ENCODE measurements at places on chromosomes 7 and 10.

DNA sequence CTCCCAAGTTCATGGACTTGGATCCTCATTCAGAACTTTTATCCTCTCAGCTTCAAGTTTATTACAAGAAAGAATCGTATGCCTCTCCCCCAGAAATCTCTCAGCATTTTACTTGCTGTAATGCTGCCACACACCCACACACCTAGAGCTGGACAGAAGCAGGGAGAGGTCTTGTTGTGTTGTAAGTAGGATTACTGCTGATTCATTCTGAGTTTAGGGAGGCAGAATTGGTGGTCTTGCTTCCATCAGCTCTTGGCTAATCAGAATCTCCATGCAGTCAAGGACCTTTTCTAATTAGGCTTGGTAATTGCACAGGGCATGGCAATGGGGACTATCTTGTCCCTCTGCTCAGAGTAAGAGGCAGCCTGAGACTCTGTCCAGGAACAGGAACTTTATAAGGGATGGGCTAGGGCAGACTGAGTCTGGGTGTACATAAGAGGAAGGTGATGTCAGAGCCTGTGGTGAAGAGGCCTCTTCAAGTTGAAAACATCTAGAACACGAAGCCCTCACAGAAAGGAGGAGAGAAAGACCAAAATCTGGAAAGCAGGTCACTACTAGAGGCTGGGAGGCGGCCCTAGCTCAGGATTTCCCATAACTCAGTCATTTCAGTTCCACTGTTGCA is 7.0 kb upstream of the PTPRE start:
- DNase-seq = no peak

DNA sequence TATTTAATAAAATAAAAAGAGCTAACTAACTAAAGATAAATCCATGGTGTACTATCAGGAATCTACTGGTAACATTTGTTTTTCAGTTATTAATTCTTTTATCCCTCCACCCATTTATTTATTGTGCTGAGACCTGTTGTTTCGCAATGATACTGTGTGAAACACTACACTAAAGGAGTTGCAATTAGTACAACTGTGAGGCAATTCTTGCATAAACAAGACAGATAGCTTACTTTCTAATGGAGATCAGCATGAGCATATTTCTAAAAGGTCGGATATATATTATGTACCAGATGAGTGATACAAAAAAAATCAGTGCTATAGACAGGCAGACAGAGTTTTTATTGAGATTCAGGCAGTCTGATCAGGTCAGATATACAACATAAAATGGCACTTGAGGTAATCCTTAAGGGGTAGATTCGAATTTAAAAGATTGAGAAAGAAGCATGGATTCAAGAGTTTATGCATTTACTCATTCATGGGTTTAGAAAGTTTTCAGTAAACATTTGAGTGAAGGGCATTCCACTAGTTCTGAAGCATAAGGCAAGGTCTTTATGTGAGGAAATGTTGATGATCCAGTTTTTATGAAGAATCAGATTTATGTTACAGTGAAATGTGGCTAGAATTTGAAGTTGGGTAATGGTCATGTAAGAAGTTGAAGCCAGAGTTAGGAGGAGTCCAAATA is 147.6 kb downstream of the POLR1F start:
- no peak for DNase-seq

GRCh38 chr10:77036276-77036675 is 601.3 kb downstream of the KCNMA1 start:
- DNase-seq = no peak

DNA sequence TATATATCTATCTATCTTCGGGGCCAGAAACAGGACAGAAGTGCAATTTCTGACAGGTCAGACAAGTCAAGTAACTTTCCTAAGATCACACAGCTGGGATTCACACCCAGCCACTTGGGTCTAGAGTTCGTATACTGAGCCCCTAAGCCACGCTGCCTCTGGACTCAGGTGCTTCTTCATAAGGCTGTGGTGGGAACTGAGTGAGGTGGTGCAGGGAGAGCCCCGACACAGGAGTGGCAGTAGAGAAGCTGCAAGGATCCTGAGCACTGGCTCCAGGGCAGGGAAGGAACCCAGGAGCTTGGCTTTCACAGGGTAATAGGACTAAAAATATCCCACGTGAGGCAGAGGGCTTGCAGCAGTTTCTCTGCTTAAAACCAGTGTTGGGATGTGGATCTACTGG is 33.8 kb downstream of the C10orf53 start:
- no peak for DNase-seq

GRCh38 chr7:28748933-28749584 is 209.1 kb downstream of the TRIL start:
- no peak for DNase-seq

DNA sequence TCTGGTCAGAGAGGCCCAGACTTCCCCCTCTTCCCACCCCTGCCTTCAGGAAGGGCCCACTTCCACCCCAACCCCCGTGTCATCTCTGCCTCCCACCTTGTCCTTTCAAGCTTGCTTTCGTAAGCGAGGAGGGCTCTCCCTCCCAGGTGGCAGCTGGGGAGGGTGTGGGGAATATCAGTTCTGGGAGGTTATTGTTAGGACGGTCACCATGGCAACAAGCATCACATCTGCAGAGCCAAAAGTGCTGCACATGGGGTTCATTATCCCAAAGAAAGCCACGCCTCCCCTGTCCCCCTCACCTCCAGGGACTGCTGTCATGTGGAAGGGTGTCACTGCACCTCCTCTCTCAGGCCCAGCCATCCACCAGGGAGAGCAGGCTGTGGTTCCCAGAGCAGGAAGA is 2.6 kb upstream of the CAMK2B start:
- no peak for DNase-seq

- no peak for DNase-seq
These were observed 476.5 kb downstream of the GPAM start for GRCh38 chr10:111707076-111707475.

DNA sequence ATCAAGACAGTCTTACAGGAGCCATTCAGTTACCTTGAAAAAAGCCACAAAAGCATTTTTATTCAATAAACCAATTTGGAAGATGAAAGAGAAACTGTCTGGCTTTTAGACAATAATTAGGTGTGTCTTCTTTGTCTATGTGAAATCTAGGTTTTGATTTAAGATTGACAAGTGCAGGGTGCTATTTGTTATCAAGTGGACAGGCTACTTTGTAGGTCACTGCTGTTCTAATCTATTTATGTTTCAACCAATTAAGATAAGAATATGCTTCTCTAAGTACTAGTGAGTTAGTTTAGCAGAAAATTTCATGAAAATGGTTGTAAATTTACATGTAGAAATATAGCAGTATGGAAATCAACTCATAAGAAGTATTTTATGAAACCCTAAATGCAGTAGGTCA is 177.5 kb downstream of the CACNA2D1 start:
- DNase-seq = no peak

DNA sequence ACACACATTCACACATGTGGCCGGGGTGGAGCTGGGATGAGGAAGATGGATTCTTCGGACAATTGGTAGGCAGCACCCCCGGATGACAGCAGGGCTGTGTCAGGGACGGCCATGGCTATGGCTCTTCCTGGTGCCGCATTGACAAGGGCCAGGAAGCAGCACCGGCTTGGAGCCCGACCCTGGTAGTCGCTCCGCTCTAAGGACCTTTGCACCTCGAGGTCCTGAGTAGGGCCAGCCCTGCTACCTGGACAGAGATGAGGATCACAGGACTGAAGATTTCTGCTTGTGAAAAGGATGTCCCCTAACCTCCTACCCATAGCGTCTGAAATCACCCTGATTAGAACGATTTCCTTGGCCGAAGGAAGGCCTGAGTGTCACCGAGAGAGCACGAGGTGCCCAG is 134.1 kb downstream of the ADARB2 start:
- DNase-seq = no peak

DNA sequence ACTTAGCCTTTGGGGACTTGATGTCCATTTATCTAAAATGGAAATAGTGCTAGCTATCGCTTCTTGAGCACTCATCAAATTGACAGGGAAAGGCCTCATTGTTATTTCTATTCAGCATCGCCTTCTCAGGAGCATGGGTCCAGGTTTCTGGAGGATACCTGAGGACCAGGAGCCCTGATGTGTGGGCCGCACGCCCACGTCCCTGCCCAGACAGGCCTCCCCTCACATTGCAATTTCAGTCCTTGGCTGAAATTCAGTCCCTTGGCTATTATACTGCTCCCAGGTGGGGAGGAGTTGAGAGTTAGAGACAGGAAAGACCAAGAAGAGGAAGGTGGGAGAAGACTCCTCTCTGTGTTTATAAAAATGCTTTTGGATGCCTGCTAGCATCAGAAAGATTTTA is 38.9 kb downstream of the GPRIN2 start:
- no peak for DNase-seq

DNA sequence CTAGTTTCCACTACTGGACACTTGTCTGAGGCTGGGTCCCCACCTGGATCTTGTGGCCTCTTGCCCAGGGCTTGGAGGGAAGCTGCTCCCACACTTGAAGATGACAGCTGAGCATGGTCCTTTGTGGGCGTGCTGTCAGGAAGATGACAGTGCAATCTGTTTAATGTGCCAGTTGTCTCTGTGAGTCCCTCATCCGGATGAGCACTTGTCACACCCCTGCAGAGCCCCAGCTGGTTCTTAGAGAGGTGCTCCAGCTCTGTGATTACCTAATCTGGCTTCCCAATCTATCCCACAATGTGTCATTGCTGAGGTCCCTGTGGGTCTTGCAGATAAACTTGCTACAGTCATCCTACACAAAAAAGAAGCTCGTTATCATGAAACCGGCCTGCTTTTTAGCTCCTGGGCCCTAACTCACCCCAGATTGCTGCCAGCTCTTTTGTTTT is 34.8 kb upstream of the CCSER2 start:
- DNase-seq = no peak

GRCh38 chr7:22117222-22117621 is 171.5 kb upstream of the CDCA7L start:
- DNase-seq = no peak

DNA sequence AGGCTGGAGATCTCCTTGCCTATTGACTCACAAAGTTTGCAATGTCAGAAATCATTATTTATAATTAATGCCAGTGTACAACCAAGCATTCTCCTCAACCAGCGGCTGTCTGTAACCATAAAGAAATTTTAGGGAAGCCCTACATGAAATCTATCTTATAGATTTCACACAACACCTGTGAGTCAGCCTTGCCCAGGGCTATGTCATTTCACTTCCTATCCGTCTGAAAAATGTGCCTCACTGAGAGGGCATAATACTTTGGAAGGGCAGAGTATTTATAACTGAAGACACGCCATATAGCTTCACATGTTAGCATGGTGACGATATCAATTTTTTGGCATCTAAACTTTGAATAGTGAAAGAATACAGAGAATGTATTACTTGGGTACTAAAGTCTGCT is 296.6 kb upstream of the ETV1 start:
- no peak for DNase-seq

DNA sequence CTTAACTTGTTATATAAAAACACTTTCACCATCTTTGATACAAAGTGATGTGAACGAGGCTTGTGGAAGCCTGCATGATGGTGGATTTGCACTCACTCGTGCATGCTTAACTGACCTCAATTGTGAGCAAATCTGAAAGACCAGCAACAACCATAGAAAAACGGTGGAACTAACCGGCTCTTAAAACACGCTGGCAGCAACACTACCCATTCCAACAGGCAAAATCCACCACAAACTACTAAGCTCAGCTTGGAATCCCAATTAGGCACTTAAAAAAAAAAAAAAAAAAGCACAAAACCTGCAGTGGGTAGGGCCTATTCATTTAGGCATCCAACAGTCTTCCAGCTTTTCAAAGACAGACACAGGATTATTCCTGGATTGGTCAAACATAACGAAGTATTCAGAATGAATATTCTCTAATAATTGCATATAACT is 1.8 kb downstream of the GDI2 start:
- no peak for DNase-seq

- no peak for DNase-seq
These were observed 4.8 kb downstream of the ECHDC3 start for GRCh38 chr10:11746883-11747539.

DNA sequence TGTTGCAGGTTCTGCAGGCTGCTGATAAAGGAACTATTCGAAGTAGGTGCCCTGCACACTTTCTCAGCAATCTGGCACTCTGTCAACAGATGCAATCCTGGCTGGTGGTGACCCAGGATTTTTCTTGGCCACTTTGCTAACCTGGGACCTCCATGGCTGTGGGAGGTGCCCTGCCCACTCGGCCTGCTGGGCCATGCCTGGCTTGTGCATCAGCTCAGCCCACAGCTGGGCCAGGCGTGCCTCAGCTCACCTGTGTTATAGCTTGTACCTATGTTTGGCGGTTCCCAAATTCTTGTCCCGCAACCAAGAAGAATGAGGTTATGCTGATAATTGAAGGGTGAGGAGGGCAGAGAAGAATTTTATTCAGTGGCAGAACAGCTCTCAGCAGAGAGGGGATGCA is 141.7 kb downstream of the NPY start:
- DNase-seq = no peak

- no peak for DNase-seq
These were observed 212.7 kb upstream of the GHITM start for GRCh38 chr10:83926606-83927005.

GRCh38 chr10:125048094-125048864 is 106.4 kb downstream of the ZRANB1 start:
- peak; percentile 73 for DNase-seq

DNA sequence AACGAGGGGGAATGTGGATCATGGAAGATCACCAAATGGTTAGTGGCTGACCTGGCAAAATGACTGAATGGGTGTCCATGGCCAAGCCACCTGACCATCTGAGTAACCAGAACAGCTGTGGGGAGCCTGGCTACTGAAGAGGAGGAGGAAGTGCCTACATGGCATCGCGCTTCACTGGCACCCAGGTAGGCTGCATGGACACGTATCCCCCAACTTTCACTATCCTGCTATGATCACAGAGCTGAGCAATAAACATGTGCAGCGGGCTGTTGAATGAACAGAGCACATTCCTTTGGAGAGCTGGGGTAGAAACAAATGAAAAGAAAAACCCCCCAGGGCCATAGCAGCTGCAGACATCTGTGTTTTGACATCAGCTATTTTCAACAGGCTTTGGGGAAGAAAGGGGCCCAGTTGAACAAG is 6.5 kb downstream of the AKR1B1 start:
- no peak for DNase-seq

DNA sequence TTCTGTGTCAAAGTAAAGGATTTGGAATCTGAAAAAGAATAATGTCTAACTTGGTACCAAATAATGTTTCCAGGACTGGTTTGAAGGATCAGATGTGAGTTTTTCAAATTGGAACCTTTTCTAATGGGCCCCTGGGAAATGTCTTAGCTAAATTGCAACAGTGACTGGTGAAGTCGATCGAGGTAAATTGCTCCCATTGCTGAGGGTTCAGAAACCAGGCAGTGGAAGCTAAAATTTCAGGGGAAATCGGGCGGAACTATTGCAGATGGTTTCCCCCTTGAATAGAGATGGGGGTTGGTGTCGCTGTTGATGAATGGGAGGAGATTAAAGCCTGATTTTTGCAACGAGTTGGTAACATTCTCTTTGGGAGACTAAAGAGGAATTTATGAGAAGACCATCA is 112.7 kb downstream of the SND1 start:
- DNase-seq = no peak

DNA sequence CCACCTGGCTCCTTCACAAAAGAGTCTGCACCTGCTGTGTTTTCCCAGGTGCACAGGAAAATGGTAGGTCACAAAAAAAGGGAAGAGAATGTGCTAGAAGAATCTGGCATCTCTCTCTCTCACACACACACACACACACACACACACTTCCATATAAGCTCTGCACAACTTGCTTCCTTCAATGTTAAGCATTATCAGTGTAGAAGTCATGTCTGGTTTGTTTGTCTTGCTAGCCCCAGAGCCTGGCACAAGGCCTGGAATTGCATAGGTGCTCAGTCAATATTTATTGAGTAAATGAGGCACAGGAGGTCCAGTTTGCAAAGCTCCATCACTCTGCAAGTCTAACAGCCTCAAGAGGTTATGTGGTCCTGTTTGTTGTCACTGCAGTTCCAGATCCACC is 867.3 kb upstream of the AUTS2 start:
- no peak for DNase-seq

All from brain pericyte (primary cell).